Activated T-helper 1 cell treated with anti-CD3 and anti-CD28 coated beads, Interleukin-12 subunit alpha, Interleukin-12 subunit beta, Interleukin-2, Interleukin-4 antibody, amounts not matched to agents 30 ng/mL and 10 ng/mL and 1 ng/mL, durations not matched to agents 14 hours and 24 hours and 36 hours (primary cell): ENCODE measurements at places on chromosomes 3 and 15. TPM values are rescaled to one million over a fixed set of nuclear protein-coding genes. Genes with fewer than 3 reads are reported as not detected.

DNA sequence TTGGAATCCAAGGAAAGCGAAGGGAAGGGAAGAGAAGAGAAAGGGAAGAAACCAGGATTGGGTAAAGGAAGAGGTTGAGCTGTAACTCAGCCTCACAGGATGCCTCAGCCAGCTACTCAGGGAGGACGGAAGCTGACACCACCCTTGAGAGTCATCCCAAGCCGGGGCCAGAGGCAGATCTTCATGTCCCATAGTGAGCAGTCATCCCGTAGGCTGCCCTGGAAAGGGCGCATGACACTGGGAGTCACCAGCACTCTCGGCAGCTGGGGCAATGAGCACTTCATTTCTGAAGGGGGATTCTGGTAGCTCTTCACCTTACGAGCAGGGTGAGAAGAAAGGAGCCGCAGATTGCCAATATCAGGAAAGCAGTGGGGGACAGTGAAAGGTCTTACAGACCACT, 60.1 kb upstream of the PCSK6 start:
- no peak overlapping the region for H3K4me3 ChIP-seq
- no peaks in the 10 kb centered on the region for H3K4me1 ChIP-seq
- no peak for DNase-seq
- no peak overlapping the region for H3K27ac ChIP-seq

DNA sequence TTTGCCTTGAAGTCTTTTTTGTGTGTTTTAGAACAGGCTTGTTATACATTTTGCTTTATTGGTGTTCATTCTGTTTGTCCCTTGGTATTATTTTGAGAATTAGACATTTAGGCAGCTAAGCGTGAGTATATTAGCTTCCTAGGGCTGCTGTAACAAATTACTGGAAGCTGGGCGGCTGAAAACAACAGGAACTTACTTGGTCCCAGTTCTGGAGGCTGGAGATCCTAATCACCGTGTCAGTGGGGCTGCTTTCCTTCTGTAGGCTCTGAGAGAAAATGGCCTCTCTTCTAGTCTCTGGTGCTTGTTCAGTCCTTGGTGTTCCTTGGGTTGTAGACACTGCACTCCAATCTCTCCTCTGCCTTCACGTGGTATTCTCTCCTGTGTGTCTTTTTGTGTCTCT, 142.3 kb downstream of the KLHL25 start:
- no peak overlapping the region for H3K4me3 ChIP-seq
- no peak overlapping the region for H3K27ac ChIP-seq
- peaks cover 26% of the 10 kb centered on the region for H3K36me3 ChIP-seq
- H3K27me3 ChIP-seq, result no peaks in the 10 kb centered on the region

GRCh38 chr3:20111836-20112235, 71.6 kb downstream of the KAT2B start:
- H3K27me3 ChIP-seq, result no peaks in the 10 kb centered on the region
- H3K27ac ChIP-seq, result no peak overlapping the region
- no peak for DNase-seq
- H3K4me1 ChIP-seq, result peaks cover 27% of the 10 kb centered on the region
- H3K36me3 ChIP-seq, result peaks cover 46% of the 10 kb centered on the region

- H3K27ac ChIP-seq, result no peak overlapping the region
- H3K27me3 ChIP-seq, result no peaks in the 10 kb centered on the region
- peaks cover 8% of the 10 kb centered on the region for H3K4me1 ChIP-seq
- no peak for DNase-seq
- H3K36me3 ChIP-seq, result peaks cover 5% of the 10 kb centered on the region
- no peak overlapping the region for H3K4me3 ChIP-seq
Observed at GRCh38 chr3:27467545-27467944, 16.6 kb downstream of the SLC4A7 start.

GRCh38 chr3:11050666-11051323, 58.2 kb downstream of the SLC6A1 start:
- DNase-seq, result no peak
- H3K36me3 ChIP-seq, result no peaks in the 10 kb centered on the region
- no peak overlapping the region for H3K4me3 ChIP-seq
- H3K27ac ChIP-seq, result no peak overlapping the region

DNA sequence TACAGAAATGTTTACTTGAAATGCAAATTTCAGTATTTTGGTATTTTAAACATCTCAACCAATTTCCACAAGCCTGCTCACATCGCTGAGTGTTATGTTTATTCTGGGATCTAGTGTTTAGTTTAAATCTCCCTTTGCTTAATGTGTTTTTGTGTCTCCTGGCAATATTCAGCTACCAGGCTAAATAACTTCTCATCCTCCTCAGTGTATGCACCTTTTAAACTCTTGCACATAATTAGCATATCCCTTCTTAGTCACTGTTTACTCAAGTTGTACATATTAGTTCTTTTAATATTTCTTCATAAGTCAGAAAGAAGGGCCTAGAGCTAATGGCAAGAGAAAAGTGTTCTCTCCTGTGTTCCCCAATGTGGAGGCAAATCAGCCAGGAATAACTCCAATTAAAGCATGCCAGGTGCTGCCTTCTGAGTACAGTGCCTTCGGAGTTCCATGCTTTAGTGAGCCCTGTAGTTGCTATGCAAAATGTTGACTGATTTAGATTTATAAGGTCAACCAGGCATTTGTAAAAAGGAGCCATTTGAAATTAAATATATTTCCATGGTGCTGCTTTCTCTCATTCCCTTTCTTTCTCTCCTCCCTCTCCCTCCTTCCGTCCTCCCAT, 234.3 kb downstream of the GAP43 start:
- peaks cover 4% of the 10 kb centered on the region for H3K27me3 ChIP-seq
- H3K4me3 ChIP-seq, result no peak overlapping the region
- no peak overlapping the region for H3K27ac ChIP-seq
- no peak for DNase-seq
- no peaks in the 10 kb centered on the region for H3K36me3 ChIP-seq

GRCh38 chr3:46930166-46930944, 46.2 kb downstream of the CCDC12 start:
- H3K36me3 ChIP-seq, result peaks cover 33% of the 10 kb centered on the region
- DNase-seq, result no peak
- no peak overlapping the region for H3K4me3 ChIP-seq

GRCh38 chr3:7447197-7447769, 586.4 kb downstream of the GRM7 start:
- no peaks in the 10 kb centered on the region for H3K4me1 ChIP-seq
- no peaks in the 10 kb centered on the region for H3K27me3 ChIP-seq
- no peak overlapping the region for H3K27ac ChIP-seq
- no peak overlapping the region for H3K4me3 ChIP-seq

GRCh38 chr3:134066158-134066541, 36.4 kb upstream of the SLCO2A1 start:
- no peak overlapping the region for H3K27ac ChIP-seq
- H3K36me3 ChIP-seq, result no peaks in the 10 kb centered on the region
- no peaks in the 10 kb centered on the region for H3K4me1 ChIP-seq

GRCh38 chr15:42890161-42890913, 30.2 kb downstream of the TTBK2 start:
- H3K4me3 ChIP-seq, result no peak overlapping the region
- no peaks in the 10 kb centered on the region for H3K4me1 ChIP-seq
- DNase-seq, result no peak
- H3K36me3 ChIP-seq, result peaks cover 4% of the 10 kb centered on the region

DNA sequence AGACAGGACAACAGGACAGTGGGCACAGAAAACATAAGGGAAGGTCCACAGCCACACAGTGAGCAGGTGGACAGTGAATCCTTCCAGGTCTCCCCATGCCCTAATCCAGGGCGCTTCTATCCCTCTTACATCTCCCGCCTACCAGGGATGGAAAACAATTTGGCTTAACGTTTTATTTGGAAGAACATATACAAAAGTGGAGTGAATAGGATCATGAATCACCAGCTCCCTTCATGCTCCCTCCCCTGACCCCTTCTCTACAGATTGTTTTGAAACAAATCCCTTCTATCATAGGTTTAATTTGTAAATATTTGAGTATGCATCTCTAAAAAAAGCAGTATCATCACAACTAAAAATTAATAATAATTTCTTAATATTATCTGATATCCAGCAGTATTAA, 52.5 kb downstream of the CLDN11 start:
- no peak overlapping the region for H3K4me3 ChIP-seq
- H3K27me3 ChIP-seq, result no peaks in the 10 kb centered on the region
- no peak for DNase-seq
- no peaks in the 10 kb centered on the region for H3K4me1 ChIP-seq

Gene CSTA
- not detected in 2 replicates for total RNA-seq

Gene CHRM5
- not detected in 2 replicates for total RNA-seq

Gene KBTBD13
- total RNA-seq, result not detected in 2 replicates
